ENCODE measurements at places on chromosomes 5 and 9.

GRCh38 chr9:110340306-110340705, 2.6 kb upstream of the TXNDC8 start:
- DNase-seq, result no peak

DNA sequence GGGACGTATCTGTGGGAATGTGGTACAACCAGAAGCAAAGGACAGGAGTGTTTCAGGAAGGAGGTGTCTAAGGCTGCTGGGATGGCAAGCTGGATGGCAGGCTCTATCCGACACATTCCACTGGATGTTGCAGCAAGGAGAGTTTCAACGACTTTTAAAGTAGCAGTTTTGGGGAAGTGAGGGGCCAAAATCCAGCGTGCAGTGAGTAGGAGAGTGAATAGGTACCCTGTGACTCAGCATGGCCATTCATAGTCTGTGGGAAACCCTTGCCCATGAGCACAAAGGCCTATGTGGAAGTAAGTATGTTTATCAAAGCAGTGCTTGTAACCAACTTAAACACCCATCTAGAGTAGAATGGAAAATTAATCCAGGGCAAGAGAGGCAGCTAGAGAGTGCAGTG, 664.7 kb downstream of the ACTL7B start:
- no peak for DNase-seq

- DNase-seq, result no peak
These were observed 58.8 kb upstream of the RNF130 start for GRCh38 chr5:180130291-180130869.

- no peak for DNase-seq
These were observed 7.7 kb downstream of the RASGEF1C start for GRCh38 chr5:180201051-180201987.

DNA sequence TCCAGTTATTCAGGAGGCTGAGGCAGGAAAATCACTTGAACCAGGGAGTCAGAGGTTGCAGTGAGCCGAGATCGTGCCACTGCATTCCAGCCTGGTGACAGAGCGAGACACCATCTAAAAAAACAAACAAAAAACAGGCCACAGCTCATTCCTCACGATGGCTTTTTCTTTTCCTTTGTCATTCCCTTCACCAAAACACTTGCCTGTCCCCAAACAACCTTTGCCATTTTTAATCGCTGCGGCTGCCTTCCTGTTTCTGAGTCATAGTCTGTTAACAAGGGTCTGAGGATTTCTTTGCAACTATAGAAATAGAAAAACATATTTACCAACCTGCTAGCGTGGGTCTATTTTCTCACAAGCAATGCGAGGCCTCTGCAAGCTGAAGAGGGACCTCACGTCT, 123.0 kb upstream of the FSTL4 start:
- DNase-seq, result no peak

- no peak for DNase-seq
These were observed 433 bp downstream of the LEAP2 start for GRCh38 chr5:132873930-132874271.

DNA sequence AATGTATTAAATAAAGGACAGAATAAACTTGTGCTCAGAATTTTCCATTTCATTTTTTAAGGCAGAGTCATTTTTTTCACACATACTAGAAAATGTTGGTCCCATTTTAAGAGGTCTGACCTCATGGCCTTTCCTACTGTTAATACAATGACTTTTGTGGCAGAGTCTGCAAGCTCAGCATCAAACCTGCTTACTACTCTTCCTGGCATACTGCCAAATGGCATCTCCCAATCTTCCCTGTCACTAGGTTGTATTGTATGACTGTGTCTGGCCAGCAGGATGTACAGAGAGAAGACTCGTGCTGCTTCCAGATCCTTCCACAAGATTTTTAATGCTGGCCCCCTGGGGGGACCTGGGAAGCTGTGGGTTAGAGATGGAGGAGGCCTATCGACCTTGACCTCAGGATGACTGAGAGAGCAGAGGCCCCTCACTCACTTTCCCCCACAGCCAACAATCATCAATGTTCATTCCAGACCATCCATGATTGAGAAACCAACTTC, 64.7 kb downstream of the BARX1 start:
- DNase-seq, result no peak

DNA sequence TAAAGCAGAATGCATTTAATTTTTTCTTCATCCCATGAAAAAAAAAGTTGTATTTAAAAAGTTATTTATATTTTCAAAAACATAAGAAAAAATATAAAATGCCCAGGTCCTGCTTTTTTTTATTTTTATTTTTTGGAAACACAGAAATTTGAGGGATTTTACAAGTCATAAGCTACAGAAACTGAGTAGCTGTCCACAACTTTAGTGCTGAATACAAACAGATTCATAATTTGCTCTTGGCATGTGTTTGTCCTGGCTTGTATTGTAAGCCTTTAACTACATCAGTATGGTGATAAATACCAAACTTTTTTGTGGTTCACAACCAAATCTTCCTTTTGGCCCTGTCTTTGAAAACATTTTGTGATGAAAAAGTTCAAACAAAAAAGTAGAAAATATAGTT, 7.5 kb upstream of the PLCXD3 start:
- peak; percentile 1 for DNase-seq

DNA sequence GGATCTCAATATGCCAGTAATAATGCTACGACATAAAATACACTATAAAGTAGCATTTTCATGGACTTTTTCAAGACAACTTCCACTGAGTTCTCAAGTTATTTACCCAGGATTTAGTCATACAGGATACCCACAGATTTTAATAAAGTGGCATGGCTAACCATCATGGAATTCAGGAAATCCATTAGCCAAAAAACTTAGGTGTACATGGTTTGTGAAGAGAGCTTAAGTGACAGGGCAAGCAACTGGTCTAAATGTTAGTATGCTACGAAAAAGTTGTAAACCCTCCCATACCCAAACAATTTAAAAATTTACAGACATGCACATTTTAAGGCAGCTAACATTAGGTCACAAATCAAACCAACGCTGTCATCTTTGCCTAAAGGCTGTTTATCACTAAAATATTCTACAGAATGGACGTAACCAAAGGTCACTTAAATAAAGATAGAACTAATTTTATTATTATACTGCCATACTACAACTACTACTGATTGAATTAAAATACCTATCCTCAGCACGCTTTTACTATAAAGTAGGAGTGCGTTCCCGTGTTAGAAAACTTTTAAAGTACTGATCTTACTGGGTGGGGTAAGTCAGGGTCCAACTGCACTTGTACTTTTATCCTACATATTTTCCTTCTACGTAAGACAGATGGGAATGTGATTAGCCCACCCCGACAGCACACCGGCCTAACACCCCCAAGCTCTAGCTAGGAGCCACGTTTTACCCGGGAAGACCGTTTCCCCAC, 1.1 kb downstream of the UBTD2 start:
- DNase-seq, result no peak

- no peak for DNase-seq
These were observed 62.2 kb upstream of the GNA14 start for GRCh38 chr9:77710316-77710715.

GRCh38 chr9:38443181-38443580, 18.9 kb upstream of the IGFBPL1 start:
- no peak for DNase-seq

GRCh38 chr9:92706218-92706940, 36.4 kb upstream of the IPPK start:
- DNase-seq, result no peak

DNA sequence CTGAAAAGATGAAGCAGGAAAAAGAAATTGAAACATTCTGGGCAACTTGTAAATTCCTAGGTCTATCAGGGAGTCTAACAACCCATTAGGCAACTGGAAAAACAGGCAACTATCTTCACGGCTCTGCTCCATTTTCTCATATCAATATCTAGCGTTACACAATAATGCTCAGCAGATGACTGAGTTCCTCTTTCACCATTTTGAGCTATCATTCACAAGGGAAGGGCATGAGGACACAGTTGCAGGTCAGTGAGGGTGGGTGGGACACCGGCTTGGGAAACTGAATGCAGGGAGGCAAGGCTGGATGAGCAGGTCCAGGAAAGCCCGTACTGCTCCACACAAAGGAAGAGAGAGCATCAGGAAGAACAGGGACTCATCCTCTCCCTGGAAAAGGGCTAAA, 67.0 kb downstream of the FRMD3 start:
- no peak for DNase-seq

- peak; percentile 4 for DNase-seq
These were observed 664.3 kb upstream of the EDIL3 start for GRCh38 chr5:85049020-85049419.

- no peak for DNase-seq
These were observed 2.1 kb downstream of the NR4A3 start for GRCh38 chr9:99823681-99824377.

- no peak for DNase-seq
These were observed 5.5 kb upstream of the DNAJC21 start for GRCh38 chr5:34923694-34924461.

DNA sequence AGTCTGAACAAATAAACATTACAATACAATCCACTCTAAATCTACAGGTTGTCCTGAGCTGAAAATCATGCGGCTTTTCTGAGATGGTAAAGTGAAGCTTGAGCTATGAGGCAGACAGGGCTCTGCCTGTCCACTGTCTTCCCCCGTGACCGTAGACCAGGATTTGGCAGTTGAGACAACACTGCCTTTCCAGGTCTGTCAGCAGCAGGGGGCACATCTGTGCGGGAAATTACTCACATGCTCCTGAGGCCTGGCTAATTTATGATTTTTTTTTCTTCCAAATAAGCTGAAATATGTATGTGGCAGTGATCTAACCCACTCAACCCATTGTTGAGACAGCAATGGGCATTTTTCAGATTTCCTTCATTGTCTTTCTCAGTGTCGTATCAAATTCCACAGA, 307.9 kb downstream of the FBXL7 start:
- no peak for DNase-seq

- DNase-seq, result no peak
These were observed 263.2 kb downstream of the PJA2 start for GRCh38 chr5:109146591-109146990.

- no peak for DNase-seq
These were observed 269.6 kb upstream of the RIOK2 start for GRCh38 chr5:97452646-97453045.

- DNase-seq, result no peak
These were observed 17.7 kb upstream of the AUH start for GRCh38 chr9:91379426-91379825.

GRCh38 chr5:156556666-156557406, 229.9 kb downstream of the SGCD start:
- no peak for DNase-seq

GRCh38 chr5:174793684-174794328, 69.4 kb downstream of the MSX2 start:
- DNase-seq, result peak; percentile 14

DNA sequence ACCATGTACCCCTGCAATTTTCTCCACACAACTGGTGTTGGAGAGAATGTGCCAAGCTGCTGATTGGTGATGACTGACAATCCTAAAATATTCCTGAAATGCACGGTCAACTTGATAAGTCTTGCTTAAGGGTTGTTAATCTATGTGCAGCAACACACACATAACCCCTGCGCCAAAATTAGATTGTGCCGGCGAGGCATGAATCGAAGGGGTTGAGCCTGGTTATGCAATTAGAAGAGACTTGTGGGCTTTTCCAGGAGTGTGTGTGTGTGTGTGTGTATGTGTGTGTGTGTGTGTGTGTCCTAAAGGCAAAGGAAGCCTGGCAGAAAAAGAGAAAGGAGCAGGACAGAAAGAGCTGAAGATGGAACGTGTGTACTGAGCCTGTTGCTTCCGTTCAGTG, 22.3 kb downstream of the IRX2 start:
- DNase-seq, result no peak

DNA sequence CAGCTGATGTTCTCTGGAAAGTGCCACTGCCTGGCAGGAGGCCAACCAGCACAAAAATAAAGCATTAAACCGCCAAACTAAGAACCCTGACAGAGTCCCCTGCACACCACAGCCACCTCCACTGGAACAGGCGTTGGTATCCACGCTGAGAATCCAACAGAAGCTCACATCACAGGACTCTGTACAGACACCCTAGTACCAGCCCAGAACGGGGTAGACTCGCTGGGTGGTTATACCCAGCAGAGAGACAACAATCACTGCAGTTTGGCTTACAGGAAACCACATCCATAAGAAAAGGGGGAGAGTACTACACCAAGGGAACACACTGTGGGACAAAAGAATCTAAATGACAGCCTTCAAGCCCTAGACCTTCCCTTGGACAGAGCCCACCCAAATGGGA, 15.0 kb upstream of the POU5F2 start:
- no peak for DNase-seq

DNA sequence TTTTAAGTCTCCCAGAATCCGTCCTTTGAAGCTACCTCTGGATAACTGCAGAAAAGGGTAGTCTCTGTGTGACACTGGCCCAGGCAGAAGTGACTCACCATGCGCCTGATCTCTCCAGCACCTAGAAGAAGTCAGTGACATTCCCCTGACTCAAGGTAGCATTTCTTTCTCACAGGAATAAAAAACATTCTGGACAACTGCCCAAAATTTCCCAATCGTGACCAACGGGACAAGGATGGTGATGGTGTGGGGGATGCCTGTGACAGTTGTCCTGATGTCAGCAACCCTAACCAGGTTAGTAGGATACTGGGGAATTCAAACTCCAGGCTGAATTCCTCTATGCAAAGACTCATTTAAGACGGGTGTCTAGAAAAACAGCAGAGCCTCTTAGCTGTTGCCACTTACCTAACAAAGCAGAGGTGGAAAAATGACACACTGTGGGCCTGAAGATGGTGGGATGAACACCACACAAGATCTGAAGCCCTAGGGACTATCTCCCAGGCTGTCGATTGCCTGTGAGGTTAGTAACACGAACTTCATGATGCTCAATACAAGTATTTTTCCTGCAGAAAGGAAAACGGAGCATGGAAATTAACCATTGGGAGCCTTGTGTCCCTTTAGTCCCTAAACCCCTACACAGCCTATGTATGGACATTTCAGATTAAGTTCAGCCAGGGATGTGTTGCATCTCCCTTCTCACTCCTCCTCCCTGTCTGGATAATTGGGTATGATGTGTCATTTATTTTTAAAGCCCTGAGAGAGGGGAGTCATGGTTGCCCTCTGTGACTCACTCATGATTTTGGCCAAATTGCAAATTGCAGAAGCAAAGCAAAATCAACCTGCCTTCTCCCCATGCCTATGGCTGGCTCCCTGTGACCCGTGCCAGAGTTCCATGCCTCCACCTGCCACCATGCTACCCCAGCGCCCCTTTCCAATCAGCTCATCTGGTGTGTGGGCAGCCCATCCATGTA, 37.2 kb downstream of the THBS4 start:
- no peak for DNase-seq

All from forelimb muscle (tissue), 1 donor.